Hematopoietic multipotent progenitor cell treated with erythropoietin and hydrocortisone succinate and interleukin-3 and kit ligand, for 8 days (in vitro differentiated cells): ENCODE measurements at places on chromosomes 6 and 20.

- DNase-seq = no peak
These were observed 131.8 kb upstream of the PTPN1 start for GRCh38 chr20:50378170-50379000.

GRCh38 chr20:8152183-8152582, 20.1 kb downstream of the PLCB1 start:
- DNase-seq = no peak

- peak; percentile 96 for DNase-seq
These were observed 187.1 kb upstream of the TCF21 start for GRCh38 chr6:133701633-133702331.

- no peak for DNase-seq
These were observed 13.7 kb downstream of the NPEPL1 start for GRCh38 chr20:58706150-58706892.

- DNase-seq = no peak
These were observed 156.4 kb upstream of the HTR1E start for GRCh38 chr6:86780923-86781322.

- peak; percentile 22 for DNase-seq
These were observed 178.8 kb upstream of the SNX9 start for GRCh38 chr6:157644043-157644810.

- peak; percentile 77 for DNase-seq
These were observed 21.2 kb downstream of the TGM2 start for GRCh38 chr20:38143646-38144554.

GRCh38 chr6:43336382-43336781, 27.8 kb upstream of the CRIP3 start:
- no peak for DNase-seq

- DNase-seq = no peak
These were observed 731.3 kb upstream of the NRSN1 start for GRCh38 chr6:23394681-23395080.

DNA sequence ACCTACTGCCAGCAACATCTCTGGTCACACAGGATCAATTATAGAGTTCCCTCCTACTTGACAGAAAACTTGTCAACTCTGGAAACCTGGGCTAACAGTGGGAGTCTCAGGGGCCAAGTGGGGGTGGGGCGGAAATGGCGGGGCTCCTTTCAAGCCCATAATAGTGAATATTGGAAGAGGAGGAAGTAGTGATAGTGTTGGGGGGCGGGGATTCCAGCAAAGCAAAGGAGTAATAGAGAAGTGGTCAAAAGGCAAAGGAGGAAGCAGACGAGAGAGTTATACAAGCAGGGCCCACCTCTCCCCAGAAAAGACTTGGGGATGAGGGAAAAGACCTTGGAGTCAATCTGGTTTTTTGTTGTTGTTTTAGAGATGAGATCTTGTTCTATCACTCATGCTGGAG, 2.1 kb downstream of the DEF6 start:
- DNase-seq = peak; percentile 50

DNA sequence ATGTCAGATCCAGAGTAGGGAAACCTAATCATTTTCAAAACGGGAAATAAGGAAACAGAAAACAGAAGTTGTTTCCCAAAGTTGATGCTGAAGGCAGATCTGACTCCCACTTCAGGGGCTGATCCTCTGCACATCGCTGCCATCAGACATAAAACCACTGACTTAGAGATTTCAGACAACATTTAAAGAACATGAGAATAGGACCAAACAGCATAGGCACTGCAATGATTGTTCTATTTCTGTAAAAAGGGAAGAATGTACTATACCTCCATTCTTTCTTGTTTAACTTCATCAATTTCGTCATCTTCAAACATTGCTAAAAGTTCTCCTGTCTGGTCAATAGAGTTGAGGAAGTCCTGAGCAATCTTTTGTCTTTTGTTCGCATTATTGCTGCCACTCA, 324.7 kb upstream of the RUNX2 start:
- DNase-seq = no peak

DNA sequence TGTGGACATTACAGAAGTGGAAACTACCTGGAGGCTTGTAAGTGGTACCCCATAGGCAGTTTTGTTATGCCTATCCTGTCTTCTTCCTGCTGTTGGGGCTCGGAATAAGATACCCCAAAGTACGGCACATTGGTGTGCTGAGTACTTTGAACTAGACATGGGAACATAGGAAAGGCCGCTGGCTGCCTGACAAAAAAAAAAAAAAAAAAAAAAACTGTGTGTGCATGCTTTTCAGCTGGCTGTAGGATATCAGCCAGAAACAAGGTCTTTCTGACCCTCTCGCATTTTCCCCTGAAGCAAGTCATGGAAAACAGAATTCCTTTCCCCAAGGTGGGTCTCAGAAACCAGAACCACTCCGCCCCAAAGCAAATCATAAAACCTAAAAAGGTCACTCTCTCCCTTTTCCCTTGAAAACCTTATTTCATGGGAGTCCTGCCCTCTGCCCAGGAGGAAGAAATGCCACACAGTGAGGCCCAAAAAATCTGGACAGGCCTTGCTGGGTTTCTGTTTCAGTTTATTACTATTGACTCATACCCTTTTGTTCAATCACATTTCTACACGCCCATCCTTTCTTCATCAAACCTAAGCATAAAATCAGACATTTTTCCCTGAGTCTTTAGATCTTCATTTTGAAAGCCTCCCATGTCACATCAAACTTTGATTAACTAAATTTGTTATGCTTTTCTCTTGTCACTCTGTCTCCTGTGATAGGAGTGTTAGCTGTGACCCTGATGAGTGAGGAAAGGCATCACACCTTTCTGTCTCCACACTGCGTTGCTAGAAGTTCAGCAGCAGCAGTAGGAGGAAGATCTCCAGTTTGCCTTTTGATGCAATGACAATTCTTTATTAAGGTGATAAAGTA, 17.2 kb downstream of the SLC2A12 start:
- no peak for DNase-seq

- DNase-seq = no peak
These were observed 87.5 kb downstream of the TRERF1 start for GRCh38 chr6:42363926-42364849.

GRCh38 chr6:125656287-125656870, 93.1 kb upstream of the HEY2 start:
- no peak for DNase-seq

GRCh38 chr6:113171882-113172281, 685.3 kb upstream of the MARCKS start:
- no peak for DNase-seq

- peak; percentile 57 for DNase-seq
These were observed 66.7 kb downstream of the RPP21 start for GRCh38 chr6:30411515-30412207.

DNA sequence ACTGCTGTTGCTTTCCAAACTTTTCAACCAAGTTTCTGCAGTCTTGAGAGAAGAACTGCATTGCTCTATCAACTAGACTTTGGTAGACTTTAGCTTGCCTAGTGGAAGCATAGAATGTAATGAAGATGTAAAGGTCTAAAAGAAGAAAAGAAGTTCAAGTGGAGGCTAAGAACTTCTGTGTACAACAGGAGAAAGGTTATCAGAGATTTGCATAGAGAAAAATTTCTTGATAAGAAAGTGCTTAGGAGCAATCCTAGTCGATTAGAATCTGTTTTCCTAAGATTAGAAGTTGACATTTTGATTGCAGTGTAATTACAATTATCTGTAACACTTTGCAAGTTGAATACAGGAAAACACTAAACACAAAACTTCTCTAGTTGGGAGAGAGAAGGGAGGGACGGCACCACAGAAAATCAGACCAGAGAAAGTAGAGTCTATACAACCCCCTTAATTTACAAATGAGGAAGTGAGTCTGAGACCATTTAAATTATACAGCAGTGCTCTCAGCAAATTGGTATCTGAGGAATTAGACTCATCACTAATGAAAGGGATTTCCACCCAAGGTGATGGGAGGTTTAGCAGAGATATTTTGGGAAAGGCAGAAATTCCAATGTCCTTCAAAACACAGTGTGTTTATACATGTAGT, 194.3 kb upstream of the MARCKS start:
- DNase-seq = no peak

DNA sequence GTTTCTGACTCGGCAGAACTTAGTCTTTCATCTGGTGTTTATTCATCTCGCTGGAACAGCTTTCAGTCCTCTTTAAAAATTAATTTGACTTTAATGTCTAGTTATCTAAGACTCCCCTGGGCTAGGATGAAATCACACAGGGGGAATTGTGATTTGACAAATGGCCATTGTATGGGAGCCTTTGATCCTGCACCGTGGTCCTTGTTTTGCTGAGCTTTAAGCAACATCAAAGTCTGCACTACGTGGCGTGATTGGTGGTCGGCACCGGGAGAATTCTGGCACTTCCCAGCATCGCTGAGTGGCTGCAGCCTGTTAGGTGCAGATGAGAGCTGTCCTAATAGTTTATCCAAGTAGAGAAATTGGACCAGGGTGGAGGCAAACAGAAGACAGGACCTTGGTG, 146.9 kb downstream of the TBC1D7 start:
- no peak for DNase-seq

GRCh38 chr6:63739094-63739687, 103.6 kb downstream of the PHF3 start:
- DNase-seq = no peak

DNA sequence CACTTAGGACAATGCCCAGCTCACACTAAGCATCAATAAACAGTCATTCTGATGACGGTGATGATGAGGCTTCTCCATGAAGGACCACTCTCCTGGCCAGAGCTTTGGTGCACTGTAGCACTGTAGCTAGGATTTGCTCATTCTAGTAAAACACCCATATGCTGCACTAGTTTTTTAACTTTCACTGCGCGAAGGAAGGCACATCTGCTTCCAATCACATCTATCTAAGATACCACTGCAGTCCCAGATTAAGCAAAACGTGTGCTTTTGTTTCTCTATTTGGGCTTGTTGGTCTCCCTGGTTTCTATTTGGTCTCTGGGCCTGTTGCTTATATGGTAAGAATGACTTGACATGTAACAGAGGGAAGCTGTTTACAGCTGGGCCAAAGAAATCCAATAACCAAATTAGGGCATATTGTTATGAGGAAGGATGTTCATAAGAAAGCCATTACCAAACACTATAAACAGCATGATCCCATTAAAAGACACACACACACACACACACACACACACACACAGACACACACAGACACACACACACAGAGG, 62.4 kb downstream of the FAM229B start:
- no peak for DNase-seq

DNA sequence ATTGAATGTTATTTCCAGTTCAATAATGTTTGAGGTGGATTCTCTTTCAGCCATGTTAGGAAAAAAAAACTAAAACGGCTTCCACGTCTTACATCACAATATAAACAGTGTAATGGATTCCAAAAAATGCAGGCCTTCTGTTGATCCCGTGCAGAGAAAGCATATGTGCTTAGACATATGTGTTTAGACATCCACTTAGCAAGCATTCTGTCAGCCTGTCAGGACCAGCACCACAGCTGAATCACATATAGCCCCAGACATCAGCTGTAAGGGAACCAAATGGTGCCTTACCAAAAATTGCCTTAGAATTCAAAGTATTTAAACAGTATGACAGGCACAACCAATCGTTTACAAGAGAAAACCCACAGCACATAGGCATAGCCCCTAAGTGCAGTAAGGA, 304.9 kb downstream of the EYA4 start:
- DNase-seq = no peak

GRCh38 chr6:167695831-167696230, 130.9 kb upstream of the AFDN start:
- no peak for DNase-seq

DNA sequence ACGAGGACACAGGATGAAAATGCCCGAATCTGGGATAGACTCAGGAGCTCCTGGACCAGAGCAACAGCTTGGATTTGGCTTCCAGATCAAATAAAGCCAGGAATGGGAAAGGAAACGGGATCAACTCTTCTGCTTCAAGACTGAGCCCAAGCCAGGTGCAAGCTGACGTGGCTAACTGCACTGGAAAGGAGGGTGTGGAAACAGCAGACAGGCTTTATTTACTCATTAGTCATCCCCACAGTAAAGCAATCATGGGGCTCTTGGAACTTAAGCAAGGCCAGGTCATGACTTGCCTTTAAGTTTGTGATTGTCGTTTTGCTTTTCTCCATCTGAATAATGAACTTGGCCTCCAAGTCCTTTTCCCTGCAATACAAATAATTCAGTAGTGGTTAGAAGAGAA, 45.2 kb downstream of the KIF16B start:
- DNase-seq = no peak

DNA sequence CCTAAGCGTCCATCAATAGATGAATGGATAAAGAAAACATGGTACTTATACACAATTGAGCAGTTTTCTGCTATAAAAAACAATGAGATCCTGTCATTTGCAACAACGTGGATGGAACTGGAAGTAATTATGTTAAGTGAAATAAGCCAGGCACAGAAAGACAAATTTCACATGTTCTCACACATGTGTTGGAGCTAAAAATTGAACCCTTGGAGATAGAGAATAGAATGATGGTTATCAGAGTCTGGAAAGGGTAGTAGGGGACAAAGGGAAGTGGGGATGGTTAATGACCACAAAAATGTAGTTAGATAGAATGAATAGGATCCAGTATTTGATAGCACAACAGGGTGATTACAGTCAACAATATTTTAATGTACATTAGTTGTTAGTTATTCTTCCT, 1033.5 kb downstream of the HACE1 start:
- no peak for DNase-seq

GRCh38 chr6:22399693-22400092, 102.9 kb upstream of the PRL start:
- DNase-seq = no peak
